Chondrocyte (in vitro differentiated cells): ENCODE measurements at places on chromosomes 11 and 22.

- DNase-seq: no peak
Observed at GRCh38 chr11:4018641-4019040, 76.0 kb upstream of the RRM1 start.

- DNase-seq: no peak
Observed at GRCh38 chr11:11786771-11787170, 55.0 kb upstream of the USP47 start.

DNA sequence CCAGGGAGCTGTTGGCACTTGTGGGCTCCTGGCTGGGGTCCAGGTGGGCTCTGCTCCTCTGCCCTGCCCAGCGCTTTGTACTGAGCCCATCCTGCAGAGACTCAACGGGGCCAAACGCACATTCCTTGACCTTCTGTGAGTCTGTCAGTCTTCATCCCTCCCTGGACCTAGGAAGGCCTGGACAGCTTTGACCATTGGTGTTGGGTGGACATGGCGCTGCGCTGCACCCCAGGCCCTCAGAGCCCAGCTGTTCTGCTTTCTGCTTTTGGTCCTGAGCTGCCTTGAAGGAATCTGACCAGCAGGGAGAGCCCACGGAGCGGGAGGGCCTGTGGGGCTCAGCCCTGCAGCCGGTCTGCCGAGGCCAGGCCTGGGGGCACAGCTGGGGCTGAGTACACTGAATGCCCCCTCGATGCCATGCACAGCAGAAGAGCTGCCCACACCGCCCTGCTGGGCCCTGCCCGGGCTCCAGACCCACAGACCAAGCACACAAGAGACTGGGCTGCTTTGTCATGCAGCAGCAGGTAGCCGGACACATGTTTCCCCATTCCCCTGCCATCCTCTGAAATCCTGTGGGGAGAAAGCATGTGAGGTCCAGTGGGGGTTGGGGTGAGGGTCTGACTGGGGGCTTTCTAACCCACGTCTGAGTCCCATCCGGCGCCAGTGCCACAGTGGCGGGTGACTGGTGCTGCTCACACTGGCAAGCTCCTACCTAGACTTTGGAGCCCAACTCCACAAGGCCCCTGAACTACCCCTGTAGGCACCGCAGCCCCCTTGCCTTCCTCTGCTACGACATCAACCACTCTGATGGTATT lies 24.1 kb upstream of the CCDC188 start:
- no peak for DNase-seq

DNA sequence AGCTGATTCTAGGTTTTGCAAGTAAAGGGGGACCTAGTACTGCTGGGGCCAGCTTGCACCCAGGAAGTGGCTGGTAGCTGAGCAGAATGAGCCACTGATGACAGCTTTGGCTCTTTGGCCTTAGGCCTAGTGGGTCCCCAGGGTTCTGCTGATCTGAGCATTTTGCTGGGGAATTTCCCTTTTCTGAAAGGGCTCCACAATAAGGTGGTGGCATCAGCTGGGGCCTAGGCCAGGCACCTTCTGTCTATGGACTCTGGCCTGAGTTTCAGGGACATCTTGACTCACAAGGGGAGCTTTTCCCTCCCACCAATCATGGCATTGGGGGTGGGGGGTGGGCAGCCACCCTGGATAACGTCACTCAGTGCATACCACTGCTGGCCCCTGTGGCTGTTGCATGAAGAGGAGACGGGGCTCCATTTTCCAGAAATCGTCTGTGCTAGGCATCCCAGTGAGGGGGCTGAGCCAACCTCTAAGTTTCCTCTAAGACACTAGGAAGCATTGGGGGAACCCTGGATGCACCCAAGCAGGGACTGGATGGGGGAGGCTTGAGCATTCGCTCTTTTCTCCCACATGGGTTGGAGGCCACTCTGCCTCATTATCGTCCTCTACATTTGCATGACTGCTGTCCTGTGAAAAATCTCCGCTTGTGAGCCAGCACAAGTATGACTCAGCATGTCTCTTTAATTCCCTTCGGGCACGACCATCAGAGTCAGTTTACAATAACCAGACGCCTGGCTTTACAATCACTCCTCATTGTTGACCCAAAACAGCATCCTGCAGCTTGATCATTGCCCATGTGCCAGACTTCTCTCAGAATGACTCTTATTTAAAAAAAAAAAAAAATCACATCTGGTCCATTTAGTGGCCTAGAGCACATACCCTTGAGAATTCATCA lies 145.0 kb upstream of the THY1 start:
- no peak for DNase-seq
